ENCODE measurements at places on chromosomes 6 and 20.

DNA sequence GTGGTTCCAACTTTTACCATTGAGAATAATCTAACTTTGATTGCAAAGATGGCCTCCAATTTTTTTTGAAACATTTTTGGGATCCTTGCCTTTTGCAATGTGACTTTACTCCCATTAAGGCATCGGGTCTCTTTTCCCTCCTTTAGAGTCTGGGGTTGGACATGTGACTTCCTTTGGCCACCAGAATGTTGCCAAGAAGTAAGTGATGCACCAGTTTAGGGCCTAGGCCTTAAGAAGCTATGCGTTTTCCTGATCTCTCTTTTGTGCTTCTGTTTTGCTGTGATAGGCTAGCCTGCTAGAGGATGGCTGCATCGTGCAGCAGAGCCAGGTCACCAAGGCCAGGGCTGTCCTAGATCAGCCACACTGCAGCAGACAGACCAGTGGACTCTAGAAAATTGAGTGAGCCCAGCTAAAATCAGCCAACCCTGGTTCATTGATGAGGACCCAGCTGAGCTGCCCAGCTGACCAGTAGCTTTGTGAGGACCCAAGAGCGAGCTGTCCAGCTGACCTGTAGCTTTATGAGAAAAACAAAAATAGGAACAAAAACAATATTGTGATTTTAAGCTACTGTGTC, 594.0 kb upstream of the JAG1 start:
- DNase-seq, result no peak

- no peak for DNase-seq
These were observed 35.6 kb downstream of the SLC52A3 start for GRCh38 chr20:732727-733126.

GRCh38 chr20:48777005-48777404, 50.8 kb downstream of the PREX1 start:
- no peak for DNase-seq

DNA sequence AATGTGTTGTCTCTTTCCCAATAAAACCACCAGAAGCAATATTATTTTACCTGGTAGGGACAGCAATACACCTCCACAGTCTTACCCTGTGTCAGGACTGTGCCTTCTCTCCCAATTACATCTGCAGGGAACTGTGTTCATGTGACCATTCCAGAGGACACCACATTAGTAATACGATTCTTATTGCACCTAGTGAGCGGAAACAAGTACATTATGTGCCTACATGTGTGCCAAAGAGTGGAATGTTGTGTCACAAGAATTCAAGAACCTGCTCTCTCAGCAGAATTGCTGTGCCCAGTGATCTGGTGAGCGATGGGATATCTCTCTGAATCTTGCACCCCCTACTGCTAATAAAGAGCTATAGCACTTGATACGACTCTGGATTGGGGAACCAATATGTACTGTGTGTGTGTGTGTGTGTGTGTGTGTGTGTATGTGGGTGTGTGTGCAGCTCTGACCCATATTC, 57.4 kb upstream of the FOXC1 start:
- DNase-seq, result no peak

DNA sequence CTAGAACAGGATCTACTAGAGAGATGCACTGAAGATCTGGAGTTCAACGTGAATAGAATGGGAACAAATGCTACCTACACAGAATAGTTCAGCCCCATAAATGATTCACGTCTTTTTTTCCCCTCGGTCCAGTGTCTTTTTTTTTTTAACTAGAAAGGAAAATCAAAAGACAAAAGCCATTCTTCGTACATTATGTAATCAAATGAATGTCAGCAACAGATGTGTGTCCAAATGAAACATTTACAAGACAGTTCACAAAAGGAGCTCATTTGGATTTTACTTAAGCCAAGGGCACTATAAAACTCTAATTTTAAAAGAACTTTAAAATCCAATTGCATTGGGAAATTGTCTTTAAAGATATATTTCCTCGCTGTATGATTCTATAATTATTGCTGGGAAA, 42.4 kb downstream of the FAM184A start:
- DNase-seq, result no peak

GRCh38 chr6:39923861-39924260, 10.4 kb downstream of the MOCS1 start:
- DNase-seq, result no peak

DNA sequence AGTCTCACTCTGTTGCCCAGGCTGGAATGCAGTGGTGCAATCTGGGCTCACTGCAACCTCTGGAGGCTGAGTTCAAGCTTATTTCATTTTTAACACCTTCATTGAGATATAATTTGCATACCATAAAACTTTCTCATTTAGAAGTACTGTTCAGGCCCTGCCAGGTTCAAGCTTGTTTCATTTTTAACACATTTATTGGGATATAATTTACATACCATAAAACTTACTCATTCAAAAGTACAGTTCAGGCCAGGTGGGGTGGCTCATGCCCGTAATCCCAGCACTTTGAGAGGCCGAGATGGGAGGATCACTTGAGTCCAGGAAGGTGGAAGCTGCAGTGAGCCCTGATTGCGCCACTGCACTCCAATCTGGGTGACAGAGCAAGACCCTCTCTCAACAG, 5.5 kb downstream of the OR2B6 start:
- DNase-seq, result no peak

DNA sequence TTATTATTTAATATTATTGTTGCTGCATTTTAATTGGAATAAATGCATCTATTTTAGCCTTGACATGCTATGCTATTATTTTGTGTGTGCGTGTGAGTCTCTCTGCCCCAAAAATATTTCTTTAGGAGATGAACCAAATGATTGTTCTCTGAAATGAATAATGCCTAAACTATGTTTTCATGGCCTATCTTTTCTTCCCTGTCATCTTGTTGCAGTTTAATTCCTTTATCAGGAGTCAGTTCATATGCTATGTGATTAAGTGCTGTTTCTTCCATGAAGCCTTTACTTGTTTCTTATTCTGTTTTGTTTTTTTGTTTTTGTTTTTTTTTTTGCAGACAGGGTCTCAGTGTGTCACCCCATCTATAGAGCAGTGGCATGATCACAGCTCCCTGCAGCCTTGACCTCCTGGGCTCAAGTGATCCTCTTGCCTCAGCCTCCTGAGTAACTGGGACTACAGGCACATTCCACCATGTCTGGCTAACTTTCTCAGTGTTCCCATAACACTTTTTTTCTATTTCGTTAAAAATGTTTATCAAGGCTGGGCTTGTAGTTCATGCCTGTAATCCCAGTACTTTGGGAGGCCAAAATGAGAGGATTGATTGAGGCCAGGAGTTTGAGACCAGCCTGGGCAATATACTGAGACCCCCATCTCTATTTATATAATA, 25.7 kb downstream of the TPX2 start:
- DNase-seq, result no peak

All from stimulated activated CD4-positive, alpha-beta T cell treated with anti-CD3 and anti-CD28 coated beads, Interleukin-15, amount 100 ng/mL, for 1 hour (primary cell).